ENCODE measurements at places on chromosomes 6 and 20.

GRCh38 chr6:166433096-166433495 lies 50.4 kb upstream of the MPC1 start:
- no peak for DNase-seq

DNA sequence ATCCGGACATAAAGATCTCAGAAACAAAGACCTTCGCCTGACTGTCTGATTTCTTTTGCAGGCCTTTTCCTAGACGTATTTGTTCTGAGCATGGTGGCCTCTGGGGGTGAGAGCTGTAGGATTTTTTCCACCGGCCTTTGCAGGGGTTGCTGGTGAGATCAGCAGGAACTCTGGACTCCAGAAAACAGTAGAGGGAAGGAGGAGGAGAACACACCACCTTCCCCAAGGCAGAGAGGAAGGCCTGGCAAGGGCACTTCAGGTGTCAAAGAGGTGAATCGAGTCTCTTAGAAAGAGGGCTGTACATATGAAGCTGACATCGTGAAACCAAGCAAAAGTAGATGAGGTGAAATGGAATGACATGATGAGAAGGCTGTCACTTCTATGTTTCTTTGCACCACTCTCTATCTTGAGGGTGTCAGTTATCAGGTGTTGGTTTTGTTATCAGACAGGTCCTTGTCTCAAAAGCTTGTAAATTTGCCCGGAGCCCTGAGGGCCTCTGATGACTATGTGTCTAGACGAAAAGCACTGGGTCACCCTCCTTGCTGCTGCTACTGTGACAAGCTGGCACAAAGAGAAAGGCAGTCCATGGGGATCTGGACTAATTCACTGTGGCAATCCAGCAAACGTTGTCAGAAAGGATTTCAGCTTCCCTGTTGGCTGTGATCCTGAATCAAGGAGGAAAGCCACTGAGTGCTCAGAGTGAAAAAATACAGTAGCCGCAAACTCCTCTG lies 91.3 kb upstream of the MAP3K7 start:
- DNase-seq: no peak

DNA sequence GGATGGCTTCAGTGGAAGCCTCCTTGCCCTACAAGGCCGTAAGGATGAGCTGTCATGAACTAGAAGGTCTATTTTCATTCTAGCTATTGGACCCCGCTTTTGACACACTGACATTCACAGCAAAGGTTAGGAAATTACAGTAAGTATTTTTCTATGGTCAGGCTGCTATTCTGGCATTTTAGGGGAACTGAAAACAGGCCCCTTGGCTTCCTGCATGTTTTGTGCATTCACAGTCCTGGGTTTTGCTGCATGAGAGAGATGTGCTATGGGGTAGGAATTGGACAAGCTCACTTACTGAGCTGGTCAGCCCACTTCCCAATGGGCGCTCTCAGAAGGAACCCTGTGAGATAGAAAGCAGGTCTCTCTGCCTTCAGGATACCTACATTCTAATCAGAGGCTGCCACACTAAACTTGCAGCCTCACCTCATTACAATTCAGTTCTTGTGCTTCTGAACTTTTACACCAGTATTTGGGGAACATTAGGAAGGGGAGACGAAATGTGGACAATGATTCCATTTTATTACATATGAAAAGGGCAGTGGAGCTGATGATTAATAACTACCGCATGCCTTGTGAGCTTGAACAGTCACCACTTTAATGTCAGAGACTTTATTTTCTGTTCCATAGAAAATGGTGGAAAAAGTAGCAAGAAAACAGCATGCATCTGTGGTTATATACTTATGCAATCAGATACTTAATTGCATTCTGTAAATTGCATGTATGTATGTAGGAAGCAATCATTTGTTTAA lies 86.6 kb upstream of the TAB2 start:
- DNase-seq: no peak

DNA sequence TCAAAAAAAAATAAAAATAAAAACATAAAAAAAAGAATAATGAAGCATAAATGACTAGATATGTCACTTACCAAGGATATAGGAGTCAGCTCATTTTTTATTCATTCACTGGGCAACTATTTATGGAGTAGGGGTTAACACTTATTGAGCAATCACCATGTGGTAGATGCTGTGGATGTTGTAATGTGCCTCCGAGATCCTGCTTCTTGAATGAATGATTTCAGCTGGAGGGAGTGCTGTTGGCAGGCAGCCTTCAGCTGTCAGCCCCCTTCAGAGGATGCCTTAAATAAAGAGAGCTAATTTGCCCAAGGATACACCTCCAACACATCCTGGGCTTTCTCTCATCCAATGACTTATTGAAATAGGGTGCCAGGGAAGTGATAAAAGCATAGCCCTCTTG lies 229.5 kb upstream of the DTNBP1 start:
- no peak for DNase-seq

GRCh38 chr6:140256248-140256647 lies 881.8 kb upstream of the CITED2 start:
- no peak for DNase-seq

DNA sequence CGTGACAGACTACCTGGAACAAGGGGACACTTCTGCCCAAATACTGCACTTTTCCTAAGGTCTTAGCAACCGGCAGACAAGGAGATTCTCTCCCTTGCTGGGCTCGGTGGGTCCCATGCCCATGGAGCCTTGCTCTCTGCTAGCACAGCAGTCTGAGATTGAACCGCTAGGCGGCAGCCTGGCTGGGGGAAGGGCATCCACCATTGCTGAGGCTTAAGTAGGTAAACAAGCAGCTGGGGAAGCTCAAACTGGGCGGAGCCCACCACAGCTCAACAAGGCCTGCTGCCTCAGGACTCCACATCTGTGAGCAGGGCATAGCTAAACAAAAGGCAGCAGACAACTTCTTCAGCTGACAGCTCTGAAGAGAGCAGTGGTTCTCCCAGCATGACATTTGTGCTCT lies 87.8 kb upstream of the ASCC3 start:
- DNase-seq: no peak

DNA sequence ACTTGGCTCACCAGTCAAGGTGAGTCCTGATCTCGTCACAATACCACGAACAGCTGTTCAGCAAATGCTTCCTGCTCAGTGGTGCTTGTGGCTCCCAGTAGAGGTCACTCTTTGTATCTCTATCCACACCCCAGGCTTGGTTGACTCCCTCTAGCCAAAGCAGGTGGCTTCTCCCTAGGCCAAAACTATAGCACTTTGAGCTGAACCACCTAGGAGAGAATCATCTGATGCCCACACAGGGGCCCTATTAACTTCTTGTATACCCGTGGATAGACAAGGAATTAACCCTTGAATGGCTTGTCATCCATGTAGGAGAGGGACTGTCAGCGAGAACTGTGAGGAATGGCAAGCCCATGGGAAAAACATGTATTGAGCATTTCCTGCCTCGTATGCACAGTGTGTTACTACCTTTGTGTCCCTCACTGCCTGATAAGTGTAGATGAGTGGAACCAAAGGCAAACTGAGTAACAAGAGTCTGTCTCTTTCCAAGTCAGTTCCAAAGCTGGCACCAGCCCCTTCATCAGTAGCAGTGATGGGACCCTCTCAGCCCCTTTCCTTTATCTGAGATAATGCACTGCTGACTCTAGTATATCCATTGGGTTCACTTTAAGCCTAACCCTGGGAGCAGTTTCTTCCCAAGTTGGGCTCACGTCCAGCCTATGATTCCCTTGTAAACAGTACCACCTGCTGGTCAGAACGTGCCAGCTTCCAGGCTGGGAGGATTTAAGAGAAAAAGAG lies 42.5 kb downstream of the EIF2S2 start:
- no peak for DNase-seq

GRCh38 chr20:8400486-8400885 lies 268.4 kb downstream of the PLCB1 start:
- no peak for DNase-seq

- DNase-seq: no peak
Measured at GRCh38 chr20:47088335-47088734, 193.7 kb downstream of the EYA2 start.

GRCh38 chr20:58742668-58743566 lies 50.3 kb downstream of the NPEPL1 start:
- DNase-seq: no peak

DNA sequence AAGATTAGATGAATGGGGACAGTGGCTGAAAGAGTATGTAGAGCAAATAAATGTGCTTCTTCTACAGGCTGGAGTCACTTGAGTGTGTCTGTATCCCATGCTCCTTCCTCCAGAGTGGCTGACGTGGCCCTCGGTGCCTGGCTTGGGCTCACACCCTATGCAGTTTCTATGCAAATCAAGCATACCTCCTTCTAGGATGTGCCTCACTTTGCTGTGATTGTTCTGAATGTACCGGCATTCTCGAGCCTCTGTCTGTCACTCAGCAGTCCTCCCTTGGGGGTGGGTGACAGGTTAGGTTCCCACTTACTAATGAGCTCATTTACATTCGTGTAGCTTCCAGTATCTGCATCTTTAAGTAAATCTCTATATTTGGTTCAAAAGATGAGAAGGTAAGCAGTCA lies 55.1 kb upstream of the HDDC2 start:
- no peak for DNase-seq

DNA sequence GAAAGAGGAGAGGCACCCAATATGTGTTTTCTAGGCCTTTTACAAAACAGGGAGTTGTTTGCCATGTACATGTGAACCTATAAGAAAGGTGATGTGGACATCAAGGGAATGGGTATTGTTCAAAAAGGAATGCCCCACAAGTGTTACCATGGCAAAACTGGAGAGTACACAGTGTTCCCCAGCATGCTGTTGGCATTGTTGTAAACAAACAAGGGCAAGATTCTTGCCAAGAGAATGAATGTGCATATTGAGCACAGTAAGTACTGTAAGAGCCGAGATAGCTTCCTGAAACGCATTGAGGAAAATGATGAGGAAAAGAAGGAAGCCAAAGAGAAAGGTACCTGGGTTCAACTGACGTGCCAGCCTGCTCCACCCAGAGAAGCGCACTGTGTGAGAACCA lies 13.1 kb downstream of the QRSL1 start:
- DNase-seq: no peak

DNA sequence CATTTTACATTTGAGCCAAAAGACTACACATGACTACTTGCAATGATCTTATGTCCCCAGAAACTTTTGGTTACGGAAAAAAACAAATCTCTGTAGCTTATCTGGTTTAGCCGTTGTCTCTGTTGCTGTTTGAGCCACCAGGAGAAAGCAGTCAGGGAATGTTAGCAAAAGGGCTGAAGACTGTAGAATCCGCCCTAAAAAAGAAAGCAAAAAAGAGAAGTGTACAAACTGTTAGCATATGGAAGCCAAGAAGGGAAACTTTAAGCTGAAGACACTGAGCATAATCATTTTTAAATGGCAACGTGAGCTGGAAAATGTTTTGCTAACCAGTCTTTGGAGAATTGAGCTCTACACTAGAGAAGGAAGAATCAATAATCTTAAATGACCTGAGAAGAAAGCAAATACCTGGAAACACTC lies 69.9 kb upstream of the MYLIP start:
- DNase-seq: no peak

DNA sequence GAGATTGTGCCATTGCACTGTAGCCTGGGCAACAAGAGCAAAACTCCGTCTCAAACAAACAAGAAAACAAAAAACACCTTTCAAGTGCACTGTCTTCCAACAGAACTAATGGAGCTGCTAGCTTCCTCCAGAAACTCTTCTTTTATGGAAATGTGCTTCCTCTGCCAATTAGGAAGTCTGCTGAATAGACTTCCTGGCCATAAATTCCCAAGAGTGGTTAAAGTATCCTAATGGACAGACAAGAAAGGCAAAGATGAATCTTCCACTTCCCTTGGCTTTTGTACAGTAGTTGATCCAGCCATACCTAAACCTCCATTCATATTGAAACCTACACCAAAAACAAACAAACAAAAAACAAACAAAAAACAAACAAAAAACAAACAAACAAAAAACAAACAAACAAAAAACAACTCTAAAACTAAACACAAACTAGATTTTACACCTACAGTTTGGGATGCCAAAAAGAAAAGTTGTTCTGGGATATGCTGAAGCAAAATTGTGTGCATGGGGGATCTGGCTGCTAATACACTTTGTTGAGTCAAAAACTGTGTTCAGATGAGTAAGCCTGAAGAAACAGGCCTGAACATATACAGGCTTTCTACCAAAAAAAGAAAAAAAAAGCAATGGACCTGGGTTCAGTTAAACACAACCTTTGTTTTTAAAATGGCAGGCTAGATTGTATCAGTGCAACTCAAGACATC lies 59.8 kb upstream of the CARMIL1 start:
- no peak for DNase-seq

DNA sequence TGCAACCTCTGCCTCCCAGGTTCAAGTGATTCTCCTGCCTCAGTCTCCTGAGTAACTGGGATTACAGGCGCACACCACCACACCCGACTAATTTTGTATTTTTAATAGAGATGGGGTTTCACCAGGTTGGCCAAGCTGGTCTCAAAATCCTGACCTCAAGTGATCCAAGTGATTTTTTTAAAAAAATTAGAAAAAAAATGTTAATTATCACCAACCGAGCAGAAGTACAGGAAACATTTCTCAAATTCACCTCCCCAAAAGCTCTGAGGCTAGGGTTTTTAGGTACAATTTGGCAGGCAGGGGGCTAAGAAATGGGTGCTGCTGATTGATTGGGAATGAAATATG lies 14.9 kb upstream of the SLC22A16 start:
- DNase-seq: no peak

GRCh38 chr6:138331984-138332383 lies 45.7 kb upstream of the SMIM28 start:
- no peak for DNase-seq

- no peak for DNase-seq
Measured at GRCh38 chr20:4113615-4114603, 98.6 kb upstream of the RNF24 start.
